Left cardiac atrium (tissue), 4 donors: ENCODE measurements at places on chromosomes 12 and 14.

- DNase-seq = no peak
Measured at GRCh38 chr12:116442304-116442703, 116.9 kb upstream of the MAP1LC3B2 start.

GRCh38 chr12:124423761-124424515, 129.0 kb downstream of the RFLNA start:
- DNase-seq = no peak

GRCh38 chr14:59081720-59082119, 106.7 kb upstream of the DAAM1 start:
- no peak for DNase-seq

GRCh38 chr12:14827043-14827442, 13.1 kb upstream of the SMCO3 start:
- no peak for DNase-seq

DNA sequence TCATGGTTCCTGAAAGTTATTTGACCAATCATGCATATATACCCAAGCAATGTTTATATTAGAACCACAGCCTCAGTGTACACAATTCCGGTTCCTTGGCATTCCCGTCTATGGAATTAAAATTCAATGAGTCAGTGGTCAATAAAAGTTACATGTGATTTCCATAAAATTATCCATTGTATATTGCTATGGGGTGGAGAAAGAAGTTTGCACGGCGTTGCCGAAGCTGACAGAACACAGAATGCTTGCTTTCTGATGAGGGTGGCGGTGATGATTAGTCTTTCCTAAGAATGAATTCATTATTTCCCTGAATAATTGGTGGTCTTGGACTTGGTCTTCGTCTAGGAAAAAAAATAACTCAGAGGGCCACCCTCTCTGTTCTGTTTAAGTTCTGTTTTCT, 214.1 kb downstream of the ANO2 start:
- no peak for DNase-seq

GRCh38 chr12:79023261-79023660, 158.7 kb downstream of the SYT1 start:
- no peak for DNase-seq

DNA sequence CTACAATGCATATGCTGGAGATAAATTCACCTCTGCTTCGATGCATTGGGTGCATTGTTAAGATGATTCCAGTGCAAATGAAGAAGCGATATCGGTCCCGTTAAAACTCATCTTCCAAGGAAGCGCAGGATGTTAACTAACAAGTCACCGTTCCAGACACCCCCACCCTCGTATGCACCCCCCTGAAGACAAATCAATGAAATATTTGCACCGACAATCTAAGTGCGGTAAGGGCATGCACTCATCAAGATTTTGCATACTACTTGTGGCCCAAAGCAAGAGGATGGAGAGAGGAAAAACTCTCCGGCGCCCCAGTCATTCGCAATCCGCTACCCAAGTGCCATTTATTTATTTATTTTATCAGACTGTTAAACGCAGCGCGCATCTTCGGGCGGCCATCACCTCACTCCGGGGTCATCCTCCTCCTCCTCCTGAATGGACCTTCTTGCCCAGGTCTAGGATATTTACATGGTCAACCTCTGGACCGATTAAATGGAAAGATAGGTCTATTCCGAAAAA, 1.2 kb downstream of the NOVA1 start:
- DNase-seq = peak; percentile 19

- peak; percentile 90 for DNase-seq
Measured at GRCh38 chr12:124786061-124786964, 77.4 kb downstream of the SCARB1 start.

DNA sequence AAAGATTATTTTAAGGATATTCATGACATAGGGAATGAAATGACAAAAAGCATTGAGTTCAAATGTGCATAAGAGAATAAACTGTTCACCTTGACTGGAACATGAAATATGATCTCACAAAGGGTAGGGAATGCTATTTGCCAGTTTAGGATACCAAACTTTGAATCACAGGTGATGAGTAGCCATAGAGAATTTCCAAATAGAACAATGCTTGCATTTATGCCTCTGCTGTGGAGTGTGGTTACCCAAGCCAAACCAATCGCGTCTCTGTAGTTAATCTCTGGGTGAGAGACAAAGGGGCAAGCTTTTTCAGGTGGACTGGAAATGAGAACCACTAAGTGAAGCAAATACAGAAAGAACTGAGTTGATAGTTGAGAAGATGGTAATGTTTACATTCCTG, 371.1 kb upstream of the RPL10L start:
- DNase-seq = no peak
